NCI-H2171 treated with DMSO at 0.1 percent for 48 hours (cell line): ENCODE measurements at places on chromosomes 3 and 15.

GRCh38 chr3:38229036-38229435 lies 36.6 kb upstream of the SLC22A13 start:
- DNase-seq, result no peak

DNA sequence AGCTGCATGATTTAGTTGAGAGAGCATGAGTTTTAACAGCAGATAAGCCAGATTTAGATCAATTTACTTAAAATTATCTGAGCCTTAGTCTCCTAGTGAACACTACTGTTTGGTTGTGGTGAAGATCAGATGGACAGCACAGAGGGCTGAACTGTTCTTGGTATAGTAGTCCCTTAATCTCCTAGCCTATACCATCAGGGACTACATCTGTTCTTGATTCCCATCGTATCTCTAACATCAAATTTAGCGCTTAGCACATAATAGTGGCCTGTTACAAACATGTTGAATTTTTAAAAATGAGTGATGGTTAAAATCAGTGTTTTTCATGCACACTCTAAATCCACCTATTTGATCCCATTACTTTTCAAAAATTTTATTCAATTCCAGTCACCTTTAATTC lies 507.7 kb downstream of the GRM7 start:
- no peak for DNase-seq

DNA sequence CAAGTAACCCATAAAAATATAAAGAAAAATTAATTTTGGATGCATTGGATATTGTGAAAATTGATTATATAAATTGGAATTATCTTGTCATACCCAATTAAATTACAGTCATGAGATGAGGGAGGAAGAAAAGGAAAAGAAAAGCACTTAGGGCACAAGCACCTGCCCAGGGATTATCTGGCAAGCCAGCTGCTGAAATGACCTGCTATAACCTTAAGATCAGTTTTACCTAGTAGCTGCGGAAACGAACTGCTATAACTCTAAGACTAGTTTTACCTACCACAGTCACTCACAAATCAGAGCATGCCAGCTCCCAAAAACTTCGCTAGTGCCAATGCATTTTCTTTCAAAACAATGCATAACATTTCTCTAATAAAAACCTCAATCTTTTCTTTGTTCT lies 26.2 kb downstream of the LRRFIP2 start:
- no peak for DNase-seq

DNA sequence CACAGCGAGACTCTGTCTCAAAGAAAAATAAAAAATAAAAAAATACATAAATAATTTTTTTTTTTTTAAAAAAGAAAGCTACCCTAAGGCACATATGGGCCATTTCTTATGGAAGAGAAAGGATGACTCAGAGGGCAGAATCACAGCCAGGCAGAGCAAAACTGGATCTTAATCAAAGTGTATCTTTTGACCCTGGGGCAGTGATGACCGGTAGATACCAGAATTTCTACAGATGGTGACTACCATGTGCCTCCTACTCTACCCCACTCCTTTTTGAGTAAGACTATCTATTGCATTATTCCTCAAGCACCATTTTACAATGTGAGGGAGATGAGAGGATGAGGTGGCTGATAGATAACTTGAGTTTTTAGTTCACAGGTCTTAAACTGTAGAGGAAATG lies 26.0 kb downstream of the TARS3 start:
- no peak for DNase-seq
